ENCODE measurements at places on chromosomes 7 and 10.

- no peak for DNase-seq
Observed at GRCh38 chr7:108071551-108071950, 58.6 kb downstream of the LAMB4 start.

GRCh38 chr7:50166997-50167965, 74.2 kb upstream of the ZPBP start:
- peak; percentile 10 for DNase-seq

DNA sequence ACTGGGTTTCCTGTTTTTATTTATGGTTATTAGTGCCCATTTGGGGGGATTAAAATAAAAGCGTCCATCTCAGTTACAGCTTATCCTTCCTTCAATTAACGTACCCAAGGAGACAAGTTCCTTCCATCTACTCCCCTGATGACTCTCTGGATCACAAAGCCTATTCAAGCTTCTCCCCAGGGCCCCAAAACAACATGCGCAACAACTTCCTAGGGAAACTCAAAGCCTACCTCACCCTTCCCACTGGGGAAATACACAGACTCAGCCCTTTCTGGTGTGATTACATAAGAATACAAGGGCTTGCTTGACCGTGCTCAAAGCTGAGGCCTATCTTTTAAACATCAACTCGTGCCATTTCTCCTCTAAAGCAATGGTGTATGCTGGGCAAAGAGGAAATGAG, 112.4 kb downstream of the CDK6 start:
- no peak for DNase-seq

- no peak for DNase-seq
Observed at GRCh38 chr10:59864141-59864962, 42.0 kb downstream of the CCDC6 start.

DNA sequence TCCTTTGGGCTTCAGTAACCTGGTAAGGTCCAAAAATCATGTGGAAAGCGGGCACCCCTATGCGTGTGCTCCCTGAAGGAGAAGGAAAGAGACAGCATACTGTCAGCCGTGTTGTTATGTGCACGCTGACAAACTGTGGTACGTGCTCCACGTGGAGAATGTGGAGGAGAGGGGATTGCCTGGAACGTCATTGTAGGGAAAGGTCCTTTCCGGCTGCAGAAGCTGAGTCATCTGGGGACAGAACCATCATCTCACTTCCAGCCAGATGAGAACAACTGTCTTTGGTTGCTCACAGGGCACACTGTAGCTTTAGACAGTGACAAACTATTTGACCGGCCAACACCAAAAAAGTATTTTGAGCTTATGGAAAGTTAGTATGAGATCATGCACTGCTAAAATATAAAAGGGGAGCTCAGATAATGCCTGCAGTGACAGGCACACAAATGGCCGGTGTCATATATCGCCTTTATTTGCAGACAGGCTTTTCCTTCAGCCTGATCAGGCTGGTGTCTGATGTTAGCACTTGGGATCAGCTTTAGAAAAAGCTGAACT, 38.8 kb upstream of the GRB10 start:
- DNase-seq, result no peak

DNA sequence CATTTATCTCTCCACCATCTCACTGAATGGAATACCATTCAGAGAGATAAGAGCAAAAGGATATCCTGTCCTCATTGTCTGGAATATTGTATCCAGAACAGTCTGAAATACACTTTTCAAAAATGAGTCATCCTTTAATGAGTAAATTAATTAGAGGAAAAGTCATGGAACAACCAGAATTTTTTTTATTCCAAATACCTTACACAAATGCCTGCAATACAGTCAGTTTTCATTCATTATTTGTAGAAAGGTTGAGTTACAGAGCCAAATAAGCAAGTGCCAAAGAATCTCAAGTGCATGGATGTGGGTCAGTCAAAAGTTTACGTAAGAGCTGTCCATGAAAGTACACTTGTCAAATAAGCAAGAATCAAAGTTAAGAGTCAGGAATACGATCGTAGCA, 482.6 kb downstream of the IPMK start:
- no peak for DNase-seq

DNA sequence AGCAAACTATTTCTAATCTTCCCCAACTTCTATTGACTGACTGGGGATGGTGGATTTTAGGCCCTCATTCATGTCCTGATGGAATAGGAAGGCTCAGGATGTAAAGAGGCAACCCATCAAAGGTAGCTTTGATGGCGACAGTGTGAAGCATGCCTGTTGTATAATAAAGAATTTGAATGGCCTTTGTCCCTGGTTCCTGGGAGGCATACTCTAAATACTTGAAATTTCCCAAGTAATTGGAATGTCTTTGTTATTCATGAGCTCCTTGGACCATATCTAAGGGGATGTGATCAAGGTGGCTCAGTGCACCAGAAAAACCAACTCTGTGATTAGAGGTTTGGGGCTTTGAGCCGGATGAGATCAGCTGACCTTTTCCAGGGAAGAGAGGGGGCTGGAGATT, 264.5 kb upstream of the NEBL start:
- no peak for DNase-seq

Measured in effector CD4-positive, alpha-beta T cell (primary cell).